ENCODE measurements at places on chromosomes 2 and 18. TPM values are rescaled to one million over a fixed set of nuclear protein-coding genes. Genes with fewer than 3 reads are reported as not detected.
A peak's percentile ranks its signal among the peaks of the same experiment; 100 is the strongest.

Gene PLCD4
- total RNA-seq, result 5.8 TPM

Gene TMEFF2
- 0.42 TPM for total RNA-seq

Gene CIB4
- not detected for total RNA-seq

Gene MOCOS
- 1.7 TPM for total RNA-seq

Gene NTSR2
- not detected for total RNA-seq

Gene DLX1
- 0.83 TPM for total RNA-seq

Gene STPG4
- not detected for total RNA-seq

Gene SERPINB13
- not detected for total RNA-seq

DNA sequence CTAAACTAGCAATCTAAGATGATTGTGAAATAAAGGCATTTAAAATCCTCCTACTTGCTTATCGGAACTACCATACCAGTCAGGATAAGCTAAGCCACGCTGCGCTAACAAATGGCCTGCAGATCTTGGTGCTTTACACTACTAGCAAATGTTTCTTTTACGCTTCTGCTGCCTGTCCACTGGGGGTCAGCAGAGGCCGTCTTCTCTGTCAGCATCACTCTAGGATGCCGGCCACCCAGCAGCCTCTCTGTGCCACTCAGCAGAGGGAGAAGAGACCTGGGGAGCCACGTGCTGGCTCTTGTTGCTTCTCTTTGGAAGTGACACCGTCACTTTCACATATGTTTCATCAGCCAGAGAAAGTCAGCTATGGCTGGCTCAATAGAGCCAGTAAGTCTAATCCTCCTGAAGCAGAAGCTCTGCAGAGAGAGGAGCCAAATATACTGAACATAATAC, 36.6 kb downstream of the COPS8 start:
- no peak for DNase-seq

DNA sequence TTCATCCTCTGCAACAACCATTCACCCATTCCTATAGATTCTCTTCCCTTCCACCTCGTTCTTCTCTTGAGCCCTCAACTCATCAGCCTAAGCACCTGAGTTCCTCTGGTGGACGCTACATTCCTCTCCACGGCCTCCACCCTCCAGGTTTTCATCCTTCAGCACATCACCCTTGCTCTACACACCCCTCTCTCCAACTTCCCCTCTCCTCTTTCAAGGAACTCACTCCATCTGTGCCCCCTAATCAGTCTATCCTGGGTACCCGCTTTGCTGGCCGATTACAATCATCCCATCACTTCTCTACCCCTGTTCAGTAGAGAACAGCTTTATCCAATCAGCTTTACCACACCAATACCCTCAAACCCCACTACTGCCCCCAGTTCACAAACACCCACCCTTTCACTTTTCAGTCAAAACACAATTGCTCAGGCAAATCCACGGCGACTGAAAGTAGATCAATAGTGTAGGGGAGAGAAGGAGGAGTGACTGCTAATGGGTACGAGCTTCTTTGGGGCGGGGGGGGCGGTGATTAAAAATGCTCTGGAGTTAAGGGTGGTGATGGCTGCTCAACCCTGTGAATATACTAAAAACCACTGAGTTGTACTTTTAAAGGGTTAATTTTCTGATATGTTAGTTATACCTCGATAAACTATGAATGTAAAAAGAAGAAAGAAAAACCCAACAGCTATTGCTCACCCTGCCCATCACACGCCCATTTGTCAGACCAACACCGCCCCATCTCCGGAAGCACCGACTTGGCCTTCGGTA, 857 bp downstream of the DYM start:
- no peak for DNase-seq

DNA sequence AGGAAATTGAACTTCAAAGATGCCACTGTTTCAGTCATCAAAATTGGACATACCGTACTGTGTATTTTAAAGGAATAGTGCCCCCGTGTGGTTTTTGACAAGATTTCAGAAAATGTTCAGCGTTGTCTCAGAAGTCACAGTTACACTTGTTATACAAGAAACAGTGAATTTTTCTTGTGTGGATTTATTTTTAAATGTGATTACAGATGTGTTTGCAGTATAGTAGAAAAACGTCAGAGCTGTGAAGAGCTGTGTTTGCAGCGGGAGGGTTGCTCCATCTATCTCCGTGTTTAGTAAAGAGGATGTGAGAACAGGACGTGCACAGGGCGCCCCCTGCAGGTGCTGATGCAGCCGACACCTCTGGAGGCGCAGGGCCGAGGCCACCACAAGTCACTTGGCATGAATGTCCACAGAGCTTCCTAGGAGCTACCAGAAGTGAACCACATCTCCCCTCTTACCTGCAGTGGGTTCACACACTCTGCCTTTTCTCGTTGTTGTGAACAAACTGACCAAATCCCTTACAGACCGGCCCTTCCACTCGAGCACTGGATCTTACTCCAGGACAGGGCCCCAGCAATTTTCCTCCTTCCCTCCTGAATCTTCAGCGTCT, 73.1 kb downstream of the CACNB4 start:
- peak; percentile 97 for DNase-seq

DNA sequence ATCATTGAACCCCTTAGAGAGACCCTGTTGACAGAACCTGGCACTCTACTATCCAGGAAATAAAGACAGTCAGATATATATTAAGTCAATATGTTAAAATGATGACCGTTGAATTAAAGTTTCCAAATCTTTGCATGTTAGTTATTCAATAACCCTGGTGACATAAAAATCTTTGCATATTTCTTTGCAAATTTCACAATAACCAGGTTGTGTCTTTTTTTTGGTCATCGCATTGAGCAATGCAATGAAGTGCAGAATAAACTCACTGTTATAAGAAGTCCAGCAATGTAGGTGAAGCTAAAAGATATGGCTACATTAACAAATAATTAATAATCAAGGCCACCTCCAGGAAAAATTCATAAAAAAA, 596.9 kb downstream of the NYAP2 start:
- no peak for DNase-seq

- DNase-seq, result no peak
These were observed 10.9 kb upstream of the NFATC1 start for GRCh38 chr18:79384834-79385233.

GRCh38 chr2:45033302-45033701, 24.1 kb upstream of the SIX2 start:
- DNase-seq, result no peak

GRCh38 chr2:161316701-161317100, 8.5 kb downstream of the PSMD14 start:
- no peak for DNase-seq

GRCh38 chr2:40240070-40240469, 211.8 kb downstream of the SLC8A1 start:
- DNase-seq, result peak; percentile 95

DNA sequence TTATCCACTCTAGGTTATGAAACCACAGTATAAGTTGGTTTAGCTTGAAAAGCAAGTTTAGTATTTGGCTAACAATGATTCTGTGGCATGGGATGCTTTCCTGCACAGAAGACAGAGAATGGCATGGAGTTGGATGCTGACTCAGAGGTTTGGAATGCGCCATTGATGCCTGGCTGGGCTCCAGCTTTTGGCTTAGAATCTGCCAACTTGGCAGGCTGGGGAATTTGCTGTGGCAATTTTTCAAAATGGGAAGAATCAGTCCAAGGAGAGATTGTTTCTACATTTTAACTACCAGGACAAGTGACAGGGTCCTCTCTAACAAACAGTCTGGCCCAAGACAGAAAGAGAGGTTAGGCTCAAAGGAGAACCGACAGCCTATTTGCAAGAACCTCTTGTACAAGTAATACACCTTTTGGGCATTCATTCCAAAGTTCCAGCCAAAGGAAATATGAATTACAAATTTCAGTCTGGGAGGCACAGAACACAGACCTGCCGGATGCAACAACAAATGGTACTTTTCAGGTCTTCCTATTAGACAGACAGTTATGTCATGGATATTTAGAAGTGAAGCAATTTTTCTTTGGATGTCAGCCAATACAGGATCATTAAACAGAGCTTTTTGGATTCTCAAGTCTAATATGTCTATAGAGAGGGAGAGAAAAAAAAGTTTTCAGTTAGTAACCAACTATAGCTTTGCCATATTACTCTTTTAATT, 1027.7 kb downstream of the TMEM182 start:
- DNase-seq, result no peak

GRCh38 chr2:24863641-24864040, 56.4 kb downstream of the ADCY3 start:
- no peak for DNase-seq

- no peak for DNase-seq
These were observed 92.5 kb upstream of the RBBP8 start for GRCh38 chr18:22840606-22841144.

- DNase-seq, result no peak
These were observed 259.6 kb downstream of the SS18 start for GRCh38 chr18:25830787-25831186.

GRCh38 chr2:85853499-85854165, 35.2 kb downstream of the ST3GAL5 start:
- peak; percentile 55 for DNase-seq

DNA sequence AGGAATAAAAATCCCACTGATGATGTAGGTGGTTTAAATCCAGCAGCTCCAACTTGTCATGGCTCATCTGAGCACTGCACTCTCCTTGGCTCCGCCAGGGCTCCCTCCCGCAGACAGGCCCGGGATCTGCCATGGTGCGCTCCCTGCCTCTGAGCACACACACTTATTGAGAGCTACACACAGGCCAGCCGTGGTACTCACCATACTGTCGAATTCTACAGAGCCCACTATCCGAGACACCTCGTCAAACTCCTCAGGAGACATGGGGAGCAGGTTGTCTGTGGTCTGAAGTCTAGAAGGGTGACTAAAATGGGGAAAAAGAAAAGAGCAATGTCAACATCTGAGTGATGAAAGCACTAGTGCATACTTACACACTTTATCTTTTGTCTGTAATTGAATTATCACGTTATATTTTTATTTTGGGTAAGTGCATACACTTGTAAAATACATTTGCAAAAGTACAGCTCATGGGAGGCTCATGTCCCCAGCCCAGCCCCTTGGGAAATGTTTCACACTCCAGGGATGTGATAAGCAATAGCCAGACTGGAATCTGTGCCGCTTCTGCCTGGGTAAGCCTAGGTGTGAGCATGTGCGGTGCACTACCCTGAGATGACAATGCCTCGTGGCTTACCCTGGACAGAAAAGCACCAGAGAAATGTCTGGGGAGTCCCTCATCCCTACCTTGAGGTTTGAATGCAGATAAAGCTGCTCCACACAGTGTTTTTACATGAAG, 39.2 kb downstream of the STAT1 start:
- DNase-seq, result no peak

DNA sequence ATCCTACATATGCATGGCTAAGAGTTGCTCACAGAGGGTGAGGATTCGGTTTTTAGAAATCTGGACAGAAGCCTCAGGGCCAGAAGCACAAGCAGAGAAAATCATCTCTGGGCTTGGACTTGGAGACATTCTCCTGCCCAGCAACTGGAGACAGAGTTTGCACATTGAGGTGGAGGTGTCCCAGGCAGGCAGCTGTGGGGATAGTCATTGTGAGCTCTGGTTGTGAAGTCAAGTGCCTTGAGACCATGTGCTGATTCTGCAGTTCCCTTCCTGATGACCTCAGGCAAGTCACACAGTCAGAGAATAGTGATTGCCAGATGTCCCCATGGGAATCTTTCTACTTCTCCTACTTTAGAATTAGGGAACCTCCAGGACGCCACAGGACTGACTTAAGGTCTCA, 108.4 kb upstream of the LDAH start:
- DNase-seq, result no peak

- DNase-seq, result no peak
These were observed 108.2 kb upstream of the SMAD2 start for GRCh38 chr18:48038636-48039035.

DNA sequence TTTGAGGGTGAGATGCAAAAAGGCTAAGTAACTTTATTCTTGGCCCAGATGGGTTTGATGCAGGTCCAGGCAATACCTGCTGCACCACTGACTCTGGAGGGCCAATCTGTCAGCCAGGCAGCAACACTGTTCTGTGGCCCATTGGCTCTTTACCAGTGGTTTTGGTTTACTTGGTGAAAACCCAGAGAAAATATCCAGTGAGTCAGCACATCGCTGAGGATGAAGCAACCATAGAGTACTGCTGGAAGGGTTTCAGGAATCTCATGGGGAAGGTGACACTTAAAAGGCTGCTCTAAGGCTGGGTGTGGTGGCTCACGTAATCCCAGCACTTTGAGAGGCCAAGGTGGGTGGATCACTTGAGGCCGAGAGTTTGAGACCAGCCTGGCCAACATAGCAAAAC, 192.5 kb upstream of the FAM98A start:
- DNase-seq, result no peak

Data from esophagus muscularis mucosa (tissue), 4 donors.